Activated naive CD4-positive, alpha-beta T cell treated with anti-CD3 and anti-CD28 coated beads, Interleukin-2, amount 50 U/mL, for 72 hours (primary cell): ENCODE measurements at places on chromosomes 12 and 14. TPM values are rescaled to one million over a fixed set of nuclear protein-coding genes. Genes with fewer than 3 reads are reported as not detected.

DNA sequence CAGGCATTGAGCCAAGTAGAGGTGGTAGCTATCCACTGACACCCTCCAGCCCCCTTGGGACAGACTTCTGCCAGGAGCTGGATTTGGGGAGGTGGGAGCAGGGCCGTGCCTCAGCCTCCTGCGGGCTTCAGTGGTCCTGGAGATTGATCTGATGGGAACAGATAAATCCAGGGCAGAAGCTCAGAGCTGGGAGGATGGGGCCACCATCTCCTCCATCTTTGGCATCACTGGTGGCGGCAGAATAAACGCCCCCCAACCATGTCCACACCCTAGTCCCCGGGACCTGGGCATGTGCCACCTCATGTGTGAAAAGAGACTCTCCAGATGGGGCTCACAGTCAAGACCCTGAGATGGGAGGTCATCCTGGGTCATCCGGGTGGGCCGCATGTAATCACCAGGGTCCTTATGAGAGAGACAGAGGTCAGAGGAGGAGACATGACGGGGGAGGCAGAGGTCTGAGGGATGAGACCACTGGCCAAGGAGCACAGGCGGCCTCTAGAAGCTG, 209.6 kb upstream of the RTL1 start:
- DNase-seq = no peak

DNA sequence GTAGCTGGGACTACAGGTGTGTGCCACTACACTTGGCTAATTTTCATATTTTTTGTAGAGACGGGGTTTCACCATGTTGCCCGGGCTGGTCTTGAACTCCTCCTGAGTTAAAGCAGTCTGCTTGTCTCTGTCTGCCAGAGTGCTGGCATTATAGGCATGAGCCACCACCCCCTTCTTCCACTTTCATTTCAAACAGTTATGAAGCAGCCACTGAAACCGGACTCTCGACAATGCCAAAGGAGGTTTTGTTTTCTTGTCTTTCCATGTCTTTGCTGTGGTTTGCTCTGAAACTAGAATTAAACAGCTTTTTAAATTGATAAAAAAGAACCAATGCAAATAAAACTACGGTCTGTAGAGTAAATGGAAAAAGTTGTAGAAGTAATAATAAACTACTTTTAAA, 30.4 kb downstream of the RAP1B start:
- DNase-seq = peak; percentile 58

GRCh38 chr12:122849352-122850047, 14.2 kb downstream of the HIP1R start:
- DNase-seq = no peak

DNA sequence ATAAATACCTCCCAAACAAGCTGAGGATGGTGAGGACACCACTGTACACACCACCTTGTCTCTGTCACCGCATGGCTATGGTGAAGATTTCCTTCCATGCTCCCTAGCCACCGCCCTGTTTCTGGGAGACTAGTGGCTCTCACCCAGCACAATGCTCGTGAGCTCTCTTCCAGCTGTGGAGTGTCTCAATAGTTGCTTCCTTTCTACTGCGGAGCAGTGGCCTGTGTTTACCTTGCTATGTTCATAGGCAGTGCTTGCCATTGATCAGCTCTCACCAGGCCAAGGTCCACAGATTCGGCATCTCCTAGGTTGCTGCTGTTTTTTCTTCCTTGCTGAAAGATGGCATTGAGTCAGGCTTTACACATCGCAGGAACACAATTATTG, 313.6 kb upstream of the RTL1 start:
- DNase-seq = no peak

The SCN8A gene
- 0.84 TPM for total RNA-seq

The KRT85 gene
- total RNA-seq = not detected
